ENCODE measurements at places on chromosomes 12 and 14. TPM values are rescaled to one million over a fixed set of nuclear protein-coding genes. Genes with fewer than 3 reads are reported as not detected.

The TAC3 gene
- total RNA-seq: not detected

- no peak for DNase-seq
- no peaks in the 10 kb centered on the region for H3K36me3 ChIP-seq
- no peak overlapping the region for H3K4me3 ChIP-seq
- H3K27ac ChIP-seq: no peak overlapping the region
- peaks cover 18% of the 10 kb centered on the region for H3K27me3 ChIP-seq
These were observed 118.9 kb downstream of the PTCSC3 start for GRCh38 chr14:36057452-36058116.

The BDKRB1 gene
- total RNA-seq: not detected

The GALNT16 gene
- total RNA-seq: not detected

The SDSL gene
- not detected for total RNA-seq

GRCh38 chr12:111636209-111636945 is 37.3 kb upstream of the ATXN2 start:
- H3K4me3 ChIP-seq: no peak overlapping the region
- no peaks in the 10 kb centered on the region for H3K27me3 ChIP-seq

The LYZ gene
- 0.50 TPM for total RNA-seq

GRCh38 chr12:11078246-11078645 is 13.9 kb downstream of the TAS2R43 start:
- no peak for DNase-seq
- no peaks in the 10 kb centered on the region for H3K27me3 ChIP-seq
- no peak overlapping the region for H3K27ac ChIP-seq
- peaks cover 5% of the 10 kb centered on the region for H3K36me3 ChIP-seq
- H3K4me3 ChIP-seq: no peak overlapping the region

DNA sequence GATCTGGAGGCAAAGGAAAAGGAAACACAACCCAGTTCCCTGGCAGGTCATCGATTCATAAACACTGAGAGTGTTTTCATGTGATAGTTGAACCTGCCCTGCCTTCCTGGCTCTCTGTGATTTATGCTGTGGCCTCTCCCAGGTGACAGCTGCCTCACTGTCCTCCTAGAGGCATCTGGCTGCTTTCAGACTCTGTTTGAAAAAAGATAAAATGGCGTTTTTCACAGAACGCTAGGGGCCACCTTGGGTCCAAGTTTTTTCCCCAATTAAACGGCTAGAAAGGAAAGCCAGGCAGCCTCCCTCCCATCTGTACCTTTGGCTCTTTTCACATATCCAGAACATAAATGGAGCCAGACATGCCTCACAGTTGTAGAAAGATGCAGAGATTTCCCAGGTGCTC is 252.6 kb upstream of the CCDC196 start:
- H3K36me3 ChIP-seq: peaks cover 2% of the 10 kb centered on the region
- H3K4me3 ChIP-seq: no peak overlapping the region
- H3K27ac ChIP-seq: no peak overlapping the region
- H3K27me3 ChIP-seq: peaks cover 15% of the 10 kb centered on the region
- peaks cover 4% of the 10 kb centered on the region for H3K4me1 ChIP-seq
- no peak for DNase-seq

- no peak overlapping the region for H3K4me3 ChIP-seq
- no peaks in the 10 kb centered on the region for H3K36me3 ChIP-seq
- H3K27ac ChIP-seq: no peak overlapping the region
- peaks cover 7% of the 10 kb centered on the region for H3K27me3 ChIP-seq
- DNase-seq: no peak
- no peaks in the 10 kb centered on the region for H3K4me1 ChIP-seq
These were observed 68.7 kb upstream of the PELI2 start for GRCh38 chr14:56049536-56049935.

- H3K4me3 ChIP-seq: no peak overlapping the region
- H3K27me3 ChIP-seq: no peaks in the 10 kb centered on the region
- H3K27ac ChIP-seq: no peak overlapping the region
- no peaks in the 10 kb centered on the region for H3K4me1 ChIP-seq
- H3K36me3 ChIP-seq: peaks cover 18% of the 10 kb centered on the region
These were observed 85.8 kb downstream of the KIAA0586 start for GRCh38 chr14:58513272-58513671.

The CLEC6A gene
- not detected for total RNA-seq

The COPS7A gene
- total RNA-seq: 28.4 TPM

DNA sequence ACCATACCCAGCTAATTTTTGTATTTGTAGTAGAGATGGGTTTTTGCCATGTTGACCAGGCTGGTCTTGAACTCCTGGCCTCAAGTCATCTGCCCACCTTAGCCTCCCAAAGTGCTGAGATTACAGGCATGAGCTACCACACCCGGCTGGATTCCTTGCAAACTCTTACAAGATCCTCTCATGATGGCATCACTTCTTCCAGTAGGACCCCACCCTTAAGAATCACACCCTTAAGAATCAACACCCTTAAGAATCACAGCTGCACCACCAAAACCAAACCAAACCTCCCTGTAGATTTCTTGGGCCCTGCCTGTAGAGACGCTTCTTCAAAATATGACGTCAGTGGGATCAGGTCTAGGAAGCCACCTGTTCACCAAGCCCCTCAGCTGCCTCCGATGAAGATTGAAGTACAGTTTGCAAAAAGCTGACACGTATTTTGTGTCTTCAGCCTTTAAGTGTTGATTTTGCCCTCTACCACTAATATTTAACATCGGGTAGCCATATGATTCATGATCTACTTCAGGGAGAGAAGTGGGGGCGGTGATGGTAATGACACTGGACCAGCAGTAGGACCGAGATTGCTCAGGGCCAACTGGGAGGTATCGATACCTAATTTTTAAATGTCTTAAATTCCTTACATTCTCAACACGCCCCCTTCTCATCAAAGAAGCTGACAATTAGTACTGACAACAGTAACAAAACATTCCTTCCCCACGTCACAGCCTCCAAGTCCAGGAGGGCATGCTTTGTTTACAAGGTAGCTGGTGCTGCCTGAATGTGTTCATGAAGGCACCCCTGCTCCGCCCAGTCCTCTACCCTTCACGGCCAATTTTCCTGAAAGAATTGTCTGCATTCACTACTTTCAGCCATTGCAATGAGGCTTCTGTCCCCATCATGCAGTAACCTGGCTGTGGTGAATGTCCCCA is 57.2 kb downstream of the ESRRB start:
- peaks cover 2% of the 10 kb centered on the region for H3K27me3 ChIP-seq
- H3K4me1 ChIP-seq: no peaks in the 10 kb centered on the region
- H3K36me3 ChIP-seq: no peaks in the 10 kb centered on the region
- no peak for DNase-seq
- no peak overlapping the region for H3K4me3 ChIP-seq

- H3K36me3 ChIP-seq: peaks cover 3% of the 10 kb centered on the region
- no peak overlapping the region for H3K4me3 ChIP-seq
- peaks cover 22% of the 10 kb centered on the region for H3K27me3 ChIP-seq
- H3K4me1 ChIP-seq: peaks cover 2% of the 10 kb centered on the region
- DNase-seq: no peak
These were observed 46.9 kb downstream of the KLHL28 start for GRCh38 chr14:44914849-44915248.

GRCh38 chr12:132847363-132848356 is 19.0 kb upstream of the GOLGA3 start:
- H3K36me3 ChIP-seq: peaks cover 63% of the 10 kb centered on the region
- H3K4me3 ChIP-seq: no peak overlapping the region
- no peak overlapping the region for H3K27ac ChIP-seq
- DNase-seq: no peak

- no peak for DNase-seq
- peaks cover 56% of the 10 kb centered on the region for H3K4me1 ChIP-seq
- H3K36me3 ChIP-seq: peaks cover 82% of the 10 kb centered on the region
- peak overlapping the region; percentile 52 for H3K27ac ChIP-seq
- peak overlapping the region; percentile 99 for H3K4me3 ChIP-seq
- H3K27me3 ChIP-seq: no peaks in the 10 kb centered on the region
These were observed 5.7 kb downstream of the CD69 start for GRCh38 chr12:9755035-9755434.

- H3K4me1 ChIP-seq: no peaks in the 10 kb centered on the region
- H3K27ac ChIP-seq: no peak overlapping the region
- no peaks in the 10 kb centered on the region for H3K27me3 ChIP-seq
- H3K36me3 ChIP-seq: no peaks in the 10 kb centered on the region
These were observed 322.7 kb downstream of the CEP128 start for GRCh38 chr14:80618751-80619329.

The ANO4 gene
- total RNA-seq: not detected

- H3K4me1 ChIP-seq: no peaks in the 10 kb centered on the region
- H3K27ac ChIP-seq: no peak overlapping the region
- H3K27me3 ChIP-seq: no peaks in the 10 kb centered on the region
These were observed 71.5 kb downstream of the EP400 start for GRCh38 chr12:132021031-132021871.

DNA sequence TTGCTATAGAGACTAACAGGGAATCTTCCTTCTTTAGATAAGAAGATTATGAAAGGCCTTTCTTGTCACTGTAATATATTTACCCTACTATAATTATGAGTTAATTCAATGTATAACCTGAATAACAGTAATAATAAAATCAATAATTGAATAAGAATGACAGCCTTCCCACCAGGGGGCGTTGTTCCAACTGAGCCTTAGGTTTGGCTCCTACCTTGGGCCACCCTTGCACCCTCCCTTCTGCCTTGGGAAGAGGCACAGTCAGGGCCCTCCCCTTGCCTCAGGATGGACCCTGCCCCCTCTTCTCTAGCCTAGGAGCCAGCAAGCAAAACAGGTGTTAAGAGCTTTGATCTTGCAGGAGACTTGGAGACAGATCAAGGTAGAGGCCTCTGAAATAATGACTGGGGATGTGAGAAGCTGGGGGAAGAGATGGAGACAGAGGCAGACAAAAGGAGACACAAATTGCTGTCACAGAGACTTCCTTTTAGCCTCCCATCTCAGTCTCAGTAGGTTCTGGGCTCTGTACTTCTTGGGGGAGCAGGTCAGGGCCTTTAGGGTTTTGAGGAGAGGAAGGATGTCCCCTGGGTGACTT is 40.1 kb upstream of the CISTR start:
- H3K4me1 ChIP-seq: no peaks in the 10 kb centered on the region
- no peaks in the 10 kb centered on the region for H3K36me3 ChIP-seq
- H3K27me3 ChIP-seq: peaks cover 24% of the 10 kb centered on the region
- DNase-seq: peak; percentile 17

DNA sequence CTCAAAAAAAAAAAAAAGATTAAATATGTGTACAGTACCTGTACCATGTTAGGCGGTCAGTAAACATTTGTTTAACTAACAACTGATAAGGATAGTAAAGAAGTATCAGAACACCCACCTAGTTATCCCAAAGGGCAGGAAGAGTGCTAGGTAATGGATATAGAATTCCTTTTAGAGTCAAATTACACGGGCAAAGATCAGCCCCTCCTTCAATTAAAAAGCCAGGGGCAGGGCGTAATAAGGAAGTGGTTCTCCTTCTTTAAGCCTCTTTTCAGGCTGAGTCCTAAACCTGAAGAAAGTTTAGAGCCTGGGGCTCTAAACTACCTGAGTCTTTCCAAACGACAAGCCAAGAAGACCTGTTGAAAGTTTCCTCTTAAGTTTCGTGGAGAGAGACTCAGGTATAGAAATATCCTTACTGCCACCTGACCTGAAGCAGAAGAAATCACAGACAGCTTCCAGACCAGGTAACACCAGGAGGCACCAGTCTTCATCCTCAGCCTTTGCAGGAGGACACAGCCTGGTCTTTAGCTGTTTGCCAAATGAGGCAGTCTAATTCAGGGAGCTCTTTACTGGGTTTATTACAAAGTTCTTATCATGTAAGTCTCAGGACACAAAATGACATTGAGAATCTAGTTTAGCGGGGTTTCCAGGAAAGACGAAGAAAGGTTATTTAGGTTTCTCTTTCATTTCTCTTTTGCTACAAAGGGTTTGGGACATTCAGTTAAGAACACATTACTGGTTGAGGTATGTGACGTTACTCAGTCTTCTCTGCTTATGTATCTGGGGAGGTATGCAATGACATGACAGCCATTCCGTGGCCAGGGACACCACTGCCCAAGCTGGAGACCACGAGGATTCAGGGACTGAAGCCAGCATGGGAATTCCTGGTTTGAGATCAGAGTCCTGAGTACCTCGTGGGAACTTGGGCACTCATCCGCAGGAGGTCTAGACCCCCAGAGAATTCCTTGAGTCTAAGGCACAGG is at the start of gene BCL2L14:
Gene BCL2L14, plus strand, starts transcription at position 266 of the 983 bp plus-strand sequence. CDS start 8,367 bp downstream, outside the sequence.
- peak within 1 kb of the TSS; percentile 83 for H3K4me3 ChIP-seq
- peak within 1 kb of the TSS; percentile 89 for H3K27ac ChIP-seq
- H3K27me3 ChIP-seq: peaks cover 2% of the 10 kb centered on the region
- peaks cover 29% of the 10 kb centered on the region for H3K4me1 ChIP-seq

DNA sequence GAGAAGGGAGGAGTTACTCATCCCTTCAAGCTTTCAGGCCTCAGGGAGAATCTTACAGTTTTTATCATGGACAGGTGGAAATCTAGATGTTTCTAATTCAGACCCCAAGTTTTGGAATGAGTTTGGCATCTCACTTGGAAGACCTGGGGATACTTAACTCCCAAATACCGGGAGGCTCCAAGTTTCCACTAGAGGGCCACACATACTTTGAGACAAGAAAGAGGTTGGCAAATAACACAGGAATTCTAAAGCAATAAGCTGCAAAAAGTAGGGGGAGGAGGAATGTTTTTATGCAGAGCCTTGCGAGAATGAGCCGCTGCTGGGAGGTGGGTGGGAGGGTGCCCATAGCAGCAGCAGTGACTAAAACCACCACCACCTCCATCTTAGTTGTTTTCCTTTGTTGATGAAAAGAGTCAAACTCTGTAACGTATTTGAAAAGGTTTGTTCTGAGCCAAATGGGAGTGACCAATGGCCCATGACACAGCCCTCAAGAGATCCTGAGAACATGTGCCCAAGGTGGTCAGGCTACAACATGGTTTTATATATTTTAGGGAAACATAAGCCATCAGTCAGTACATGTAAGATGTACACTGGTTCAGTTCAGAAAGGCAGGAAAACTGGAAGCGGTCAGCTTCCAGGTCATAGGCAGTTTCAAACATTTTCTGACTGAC is 34.2 kb upstream of the RNASE1 start:
- no peak overlapping the region for H3K27ac ChIP-seq
- H3K27me3 ChIP-seq: no peaks in the 10 kb centered on the region
- no peak for DNase-seq
- no peak overlapping the region for H3K4me3 ChIP-seq

DNA sequence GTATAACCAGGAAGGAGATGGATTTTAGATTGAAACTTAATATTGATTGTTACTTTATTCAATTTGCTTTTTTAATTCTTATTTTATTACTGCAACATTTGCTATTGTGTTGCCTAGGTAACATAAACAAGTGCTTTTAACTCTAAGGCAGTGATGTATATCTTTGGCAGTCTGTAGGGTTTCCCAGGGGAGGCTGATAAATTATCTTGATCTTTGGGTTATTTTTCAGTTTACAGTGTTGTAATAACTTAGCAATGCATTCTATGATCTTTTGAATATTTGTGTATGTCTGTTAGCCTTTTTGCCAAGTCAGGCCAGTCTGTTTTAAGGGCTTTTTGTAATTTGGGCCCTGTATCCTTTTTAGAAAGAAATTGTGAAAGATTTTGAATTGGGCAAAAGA is 7.8 kb upstream of the DTD2 start:
- H3K4me1 ChIP-seq: no peaks in the 10 kb centered on the region
- H3K36me3 ChIP-seq: no peaks in the 10 kb centered on the region
- no peak for DNase-seq
- no peak overlapping the region for H3K27ac ChIP-seq
- H3K27me3 ChIP-seq: peaks cover 1% of the 10 kb centered on the region

GRCh38 chr12:38892087-38892786 is 13.2 kb downstream of the CPNE8 start:
- no peak for DNase-seq
- H3K27me3 ChIP-seq: no peaks in the 10 kb centered on the region
- H3K4me3 ChIP-seq: no peak overlapping the region
